ENCODE measurements at places on chromosomes 12 and 14.

DNA sequence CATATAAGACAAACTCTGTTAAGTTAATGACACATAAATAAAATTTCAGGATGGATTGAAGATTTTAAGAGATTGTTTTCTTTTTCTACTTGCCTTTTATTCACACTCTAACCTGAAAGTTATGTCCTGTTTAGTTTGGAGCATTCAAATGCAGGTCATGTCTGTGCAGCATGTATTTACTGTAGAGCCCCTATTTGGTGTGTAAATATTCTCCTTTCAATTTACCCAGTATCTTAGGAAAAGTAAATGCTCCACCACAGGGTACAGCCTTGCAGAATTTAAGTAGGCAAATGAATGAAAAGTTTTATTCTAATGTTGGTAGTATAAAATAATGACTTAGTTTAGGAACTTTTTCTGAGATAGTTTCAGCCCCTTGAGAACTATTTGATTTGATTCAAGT, 6.2 kb upstream of the DCN start:
- DNase-seq: no peak

- DNase-seq: no peak
Measured at GRCh38 chr12:28575593-28576205, 385.4 kb downstream of the CCDC91 start.

DNA sequence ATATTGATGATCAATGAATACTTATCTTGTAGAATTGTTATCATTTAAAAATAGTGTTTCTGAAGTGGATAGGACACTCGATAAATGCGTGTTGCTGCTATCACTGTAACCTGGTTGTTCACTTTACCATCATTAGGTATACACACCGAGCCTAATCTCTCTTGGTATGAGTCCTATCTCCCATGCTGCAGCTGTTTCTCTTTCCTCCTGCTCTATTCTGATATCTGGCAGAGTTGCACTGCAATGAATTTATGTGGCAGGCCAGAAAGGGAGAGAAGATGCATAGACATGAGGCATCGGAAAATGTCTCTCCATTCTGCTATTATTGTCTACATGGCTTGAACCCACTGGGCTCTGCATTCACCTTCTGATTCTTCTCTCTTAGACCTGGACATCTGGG, 26.7 kb downstream of the KCNK10 start:
- DNase-seq: no peak

- no peak for DNase-seq
Measured at GRCh38 chr12:25069224-25069623, 120.3 kb upstream of the BCAT1 start.

DNA sequence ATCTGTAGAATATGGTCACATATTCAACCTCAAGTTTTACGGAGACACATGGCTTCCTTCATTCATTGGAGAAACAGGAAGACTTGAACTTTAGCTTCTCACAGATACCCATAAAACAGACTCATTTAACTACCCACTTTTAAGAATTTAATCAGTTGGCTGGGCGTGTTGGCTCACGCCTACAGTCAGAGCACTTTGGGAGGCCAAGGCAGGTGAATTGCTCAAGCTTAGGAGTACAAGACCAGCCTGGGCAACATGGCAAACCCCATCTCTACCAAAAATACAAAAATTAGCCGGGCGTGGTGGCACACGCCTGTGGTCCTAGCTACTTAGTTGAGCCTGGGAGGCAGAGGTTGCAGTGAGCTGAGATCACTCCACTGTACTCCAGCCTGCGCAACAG, 64.7 kb upstream of the STAC3 start:
- DNase-seq: no peak

- no peak for DNase-seq
Measured at GRCh38 chr12:15823360-15824128, 34.4 kb upstream of the EPS8 start.

GRCh38 chr12:15672671-15673270, 116.4 kb downstream of the EPS8 start:
- DNase-seq: no peak

GRCh38 chr12:90870971-90871725, 83.8 kb downstream of the CCER1 start:
- DNase-seq: no peak

- no peak for DNase-seq
Measured at GRCh38 chr14:68282479-68283377, 463.1 kb downstream of the RAD51B start.

GRCh38 chr14:73723406-73723796, 9.2 kb upstream of the PNMA1 start:
- DNase-seq: no peak

DNA sequence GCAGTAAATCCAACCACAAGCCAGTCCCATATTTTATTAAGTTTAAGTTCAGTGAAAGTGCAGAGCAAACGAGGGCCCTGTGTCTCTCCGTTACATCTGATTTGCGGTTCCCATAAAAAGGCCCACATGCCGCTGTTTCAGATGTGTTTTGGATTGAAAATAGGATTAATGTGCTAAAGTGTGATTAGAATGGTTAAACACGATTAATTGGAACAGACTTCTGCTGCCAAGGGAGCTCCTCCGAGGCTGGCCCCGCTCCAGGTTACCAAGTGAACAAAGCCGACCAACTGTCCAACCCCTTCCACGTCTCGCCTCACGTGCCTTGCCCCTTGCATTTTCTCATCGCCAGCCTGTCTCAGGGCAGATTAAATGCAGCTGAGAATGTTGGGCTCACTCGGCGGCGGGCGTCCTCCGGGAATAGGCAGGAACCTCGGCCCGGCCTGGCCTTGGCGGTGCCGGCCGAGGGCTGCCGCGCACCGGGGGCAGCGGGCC, 166.5 kb upstream of the GSC start:
- DNase-seq: no peak

DNA sequence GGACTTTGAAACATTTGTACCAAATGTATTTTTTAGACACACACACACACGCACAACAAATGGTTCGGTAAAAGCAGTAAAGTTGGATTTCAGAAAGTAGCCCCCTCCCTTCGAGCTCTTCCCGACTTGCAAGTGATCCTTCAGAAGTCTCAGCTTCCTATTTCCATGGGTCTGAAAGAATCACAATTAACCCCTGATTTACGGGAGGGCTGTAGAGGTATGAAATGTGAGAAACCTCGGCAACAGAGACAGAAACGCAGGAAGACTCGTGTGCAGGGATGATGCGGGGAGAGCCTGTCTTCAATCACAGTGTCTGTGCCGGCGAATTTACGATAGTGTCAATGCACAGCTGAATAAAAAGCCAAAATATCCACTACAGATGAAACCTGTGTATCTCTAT, 60.7 kb upstream of the VRK1 start:
- DNase-seq: no peak

GRCh38 chr14:64873506-64874219, 6.0 kb downstream of the SPTB start:
- DNase-seq: no peak

DNA sequence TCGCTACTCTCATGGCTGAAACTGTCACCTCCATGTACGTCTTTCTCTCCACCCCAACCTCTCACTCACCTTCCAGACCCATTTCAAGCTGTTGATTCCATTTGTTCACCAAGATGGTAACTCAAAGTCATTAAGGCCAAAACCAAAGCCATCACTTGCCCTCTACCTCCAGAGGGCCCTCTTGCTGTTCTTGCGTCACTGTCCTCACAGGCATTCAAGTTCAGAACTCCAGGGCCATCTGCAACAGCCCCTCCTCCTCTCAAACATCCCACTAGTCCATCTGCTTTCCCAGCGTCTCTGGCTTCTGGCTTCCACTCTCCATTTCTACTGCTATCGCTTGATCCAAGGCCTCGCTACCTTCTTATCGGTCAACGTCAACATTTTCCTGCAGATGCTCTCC, 74.5 kb downstream of the VWF start:
- no peak for DNase-seq

- DNase-seq: no peak
Measured at GRCh38 chr14:68244262-68244980, 424.8 kb downstream of the RAD51B start.

DNA sequence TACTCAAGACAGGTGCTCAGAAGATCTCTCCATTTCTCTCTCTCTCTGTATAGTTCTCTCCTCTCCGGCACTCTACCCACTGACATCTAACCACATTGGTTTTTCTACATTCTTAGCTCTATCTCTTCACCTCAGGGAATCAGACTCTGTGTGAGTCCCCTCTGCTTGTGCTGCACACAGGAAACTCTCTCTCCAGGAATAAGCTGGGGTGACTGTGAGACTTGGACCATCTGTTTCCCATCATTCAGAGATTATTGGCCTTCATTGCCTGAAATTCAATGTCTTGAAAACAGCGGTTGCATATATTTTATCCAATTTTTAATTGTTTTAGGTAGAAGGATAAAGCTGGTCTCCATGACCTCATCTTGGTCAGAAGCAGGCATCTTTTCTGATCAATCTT, 105.0 kb downstream of the SLC35F4 start:
- no peak for DNase-seq

DNA sequence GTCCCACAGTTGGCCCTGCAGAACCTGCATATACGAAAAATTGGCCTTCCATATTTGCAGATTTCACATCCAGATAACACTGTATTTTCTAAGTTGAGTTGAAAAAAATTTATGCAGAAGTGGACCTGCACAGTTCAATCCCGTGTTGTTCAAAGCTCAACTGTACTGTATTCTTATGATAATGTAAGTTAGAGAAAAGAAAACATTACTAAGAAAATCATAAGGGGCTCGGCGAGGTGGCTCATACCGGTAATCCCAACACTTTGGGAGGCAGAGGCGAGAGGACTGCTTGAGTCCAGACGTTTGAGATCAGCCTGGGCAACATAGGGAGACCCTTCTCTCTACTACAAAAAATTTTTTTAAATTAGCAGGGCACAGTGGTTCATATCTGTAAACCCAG, 18.2 kb upstream of the SLC35E3 start:
- no peak for DNase-seq

DNA sequence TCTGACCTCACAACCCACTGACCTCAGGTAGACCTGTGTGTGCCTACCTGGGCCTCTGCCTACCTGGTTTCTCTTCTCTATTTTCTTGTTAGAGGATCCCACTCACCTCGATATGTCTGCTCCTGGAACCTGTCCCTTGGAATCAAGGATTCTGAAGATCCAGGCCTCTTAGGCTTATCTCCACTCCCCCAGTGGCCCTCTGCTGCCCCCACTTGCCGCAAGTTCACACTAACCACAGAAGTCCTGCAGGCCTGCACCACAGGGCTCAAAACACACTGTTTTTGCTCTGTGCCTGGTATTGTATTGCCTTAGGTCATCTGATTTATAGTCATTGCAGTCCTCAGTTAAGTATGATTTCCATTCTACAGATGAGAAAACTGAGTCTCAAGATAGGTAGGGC, 15.3 kb upstream of the NRXN3 start:
- no peak for DNase-seq

GRCh38 chr12:49548822-49549648, 10.2 kb downstream of the KCNH3 start:
- DNase-seq: no peak

DNA sequence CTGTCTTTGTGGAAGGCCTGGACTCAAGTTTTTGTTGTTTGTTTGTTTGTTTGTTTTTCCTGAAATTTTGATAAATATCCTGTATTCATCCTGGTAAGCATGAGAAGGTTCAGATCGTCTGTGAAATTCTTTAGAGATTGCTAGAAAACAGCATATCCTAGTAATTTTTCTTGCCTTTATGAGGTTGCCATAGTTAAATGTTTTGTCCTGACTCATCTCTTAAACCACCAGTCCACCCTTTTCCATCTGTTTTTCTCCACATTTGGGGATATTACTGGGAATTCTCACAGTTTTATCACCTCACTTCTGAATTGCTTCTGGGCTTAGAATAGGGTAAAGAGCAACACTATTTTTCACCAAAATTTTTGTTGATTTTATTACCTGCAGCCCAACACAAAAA, 248.3 kb downstream of the FBXL14 start:
- DNase-seq: no peak

DNA sequence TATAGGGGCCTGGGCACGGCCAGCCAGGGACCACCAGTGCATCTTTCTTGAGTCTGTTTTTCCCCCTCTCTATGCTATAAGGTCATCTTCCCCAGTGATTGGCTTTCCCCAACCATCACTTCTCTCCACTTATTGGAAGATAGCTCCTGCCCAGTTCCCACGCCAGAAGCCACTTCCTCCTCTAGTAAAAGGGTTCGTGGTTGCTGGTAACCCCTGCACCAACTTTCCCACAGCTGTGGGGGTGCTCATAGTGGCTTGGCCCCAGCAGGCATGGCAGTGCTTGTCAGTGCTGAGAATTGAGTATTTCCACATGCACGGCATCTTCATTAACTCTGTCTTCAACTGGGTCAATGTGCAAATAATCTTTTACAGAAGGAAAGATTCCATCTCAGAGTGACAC, 215.4 kb downstream of the FOXN3 start:
- no peak for DNase-seq

GRCh38 chr12:47166365-47166764, 86.6 kb upstream of the AMIGO2 start:
- DNase-seq: no peak

DNA sequence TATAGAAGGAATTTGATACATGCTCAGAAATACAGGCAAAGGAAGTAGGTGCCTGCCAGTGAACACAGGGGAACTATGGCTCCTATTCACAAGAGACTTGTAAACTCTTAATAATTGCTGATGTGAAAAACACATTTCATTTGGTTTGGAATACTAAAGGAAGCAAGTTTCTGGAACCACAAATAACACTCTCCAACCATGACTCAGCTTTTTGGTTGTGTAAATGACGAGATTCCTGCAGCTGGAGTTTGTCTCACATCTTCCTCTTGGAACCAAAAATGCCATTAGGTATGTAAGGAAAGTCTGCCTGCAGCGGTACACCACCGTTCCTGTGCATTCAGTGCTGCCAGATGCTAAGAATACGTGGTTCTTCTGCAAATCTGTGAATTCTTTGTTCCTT, 4.5 kb upstream of the OR11H6 start:
- DNase-seq: no peak

- no peak for DNase-seq
Measured at GRCh38 chr12:109637348-109637747, 63.8 kb downstream of the MVK start.

- no peak for DNase-seq
Measured at GRCh38 chr14:99401211-99401610, 79.4 kb downstream of the SETD3 start.

DNA sequence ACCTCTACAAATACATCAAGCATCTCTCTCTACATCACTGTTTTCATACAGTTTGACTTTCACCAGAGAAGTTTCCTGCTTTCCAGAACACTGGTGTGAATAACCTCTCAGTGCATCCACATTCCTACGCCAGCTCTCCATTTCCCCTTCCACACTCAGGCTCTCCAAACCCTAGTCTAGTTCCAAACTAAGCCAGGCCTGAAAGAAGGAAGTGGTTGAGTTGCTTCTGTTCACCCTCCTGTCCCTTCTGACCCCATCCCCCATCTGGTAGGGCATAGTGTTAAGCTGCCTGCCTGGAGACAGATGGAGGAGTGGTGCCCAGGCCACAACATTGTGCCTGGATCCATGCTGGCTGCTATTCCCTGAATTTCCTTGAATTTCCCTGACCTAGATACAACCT, 132.4 kb downstream of the GPR65 start:
- DNase-seq: no peak

Measured in stimulated activated CD4-positive, alpha-beta T cell treated with anti-CD3 and anti-CD28 coated beads, Interleukin-12 subunit alpha, Interleukin-12 subunit beta, amount 100 ng/mL, for 24 hours (primary cell).